ENCODE measurements at places on chromosomes 6 and 20. TPM values are rescaled to one million over a fixed set of nuclear protein-coding genes. Genes with fewer than 3 reads are reported as not detected.
A peak's percentile ranks its signal among the peaks of the same experiment; 100 is the strongest.

DNA sequence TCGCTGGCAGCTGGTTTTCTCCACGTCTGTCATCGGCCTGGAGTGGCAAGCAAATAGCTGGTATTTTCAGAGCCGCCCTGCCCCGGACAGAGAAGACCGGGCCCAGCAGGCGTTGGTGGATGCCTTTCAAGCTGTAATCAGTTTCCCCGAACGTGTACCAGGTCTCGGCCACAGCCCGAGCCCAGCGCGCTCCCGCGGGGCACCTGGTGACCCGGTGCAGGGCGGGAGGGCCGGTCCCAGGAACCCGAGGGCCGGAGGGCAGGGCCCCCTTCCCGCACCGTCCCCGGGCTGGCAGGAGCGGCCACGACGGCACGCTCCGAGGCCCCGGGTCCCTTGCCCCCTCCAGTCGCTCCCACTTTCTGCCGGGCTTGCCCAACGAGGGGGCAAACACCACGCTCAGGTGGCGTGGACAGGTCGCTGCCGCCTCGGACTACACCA is 348 bp upstream of the PYGB start:
- no peaks in the 10 kb centered on the region for H3K27me3 ChIP-seq
- peak; percentile 76 for DNase-seq
- peak overlapping the region; percentile 97 for H3K27ac ChIP-seq
- peak overlapping the region; percentile 92 for H3K4me3 ChIP-seq
- no peaks in the 10 kb centered on the region for H3K4me1 ChIP-seq

BPIFB1 gene
- not detected for total RNA-seq

NRSN1 gene
- not detected for total RNA-seq

DNA sequence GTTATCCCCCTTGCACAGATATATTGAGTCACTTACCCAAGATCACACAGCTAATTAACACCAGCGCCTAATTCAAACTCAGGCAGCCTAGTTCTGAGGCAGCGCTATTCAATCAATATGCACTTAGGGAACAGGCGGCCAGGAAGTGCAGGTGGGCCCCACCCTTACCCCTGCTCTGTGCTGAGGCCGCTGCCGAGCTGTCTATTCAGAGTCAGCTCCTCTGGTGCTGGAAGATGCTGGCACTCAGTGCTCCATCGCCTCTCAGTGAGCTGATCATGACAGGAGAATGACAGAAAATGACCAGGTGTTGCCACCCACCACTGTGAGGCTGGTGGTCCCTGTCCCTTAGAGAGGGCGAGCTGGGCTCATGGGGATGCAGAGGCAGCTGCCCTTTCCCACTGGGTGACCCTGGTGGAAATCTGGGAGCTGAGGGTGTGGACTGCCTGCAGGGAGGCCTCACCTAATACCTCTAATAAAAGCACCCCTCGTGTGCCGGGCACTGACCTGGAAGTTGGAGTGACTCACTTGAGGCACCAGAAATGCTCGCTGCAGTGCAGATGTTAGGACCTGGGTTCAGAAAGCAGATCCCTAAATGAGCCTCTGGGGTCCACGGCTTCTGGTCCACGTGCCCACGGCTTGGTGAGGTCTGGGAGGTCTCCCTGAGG is 42.5 kb upstream of the CD93 start:
- H3K4me3 ChIP-seq = no peak overlapping the region
- no peaks in the 10 kb centered on the region for H3K36me3 ChIP-seq
- no peak overlapping the region for H3K27ac ChIP-seq

DNA sequence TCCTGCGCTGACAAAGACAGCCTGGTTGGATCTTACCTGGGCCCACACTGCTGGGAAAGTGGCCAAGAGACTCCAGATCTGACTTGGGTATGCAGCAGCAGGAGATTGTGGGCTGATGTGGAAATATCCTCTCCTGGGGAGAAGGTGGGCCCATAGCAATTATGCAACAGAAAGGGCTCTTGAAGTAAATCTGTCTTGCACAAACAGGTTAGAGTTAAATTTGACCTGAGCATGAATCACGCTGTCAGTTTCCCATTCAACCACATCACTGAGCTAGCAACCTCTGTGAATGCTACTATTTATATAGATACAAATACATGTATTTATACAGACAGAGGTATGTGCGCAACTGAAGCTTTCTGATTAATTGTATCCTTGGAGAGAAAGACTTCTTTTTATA is 28.3 kb upstream of the PDYN start:
- no peak overlapping the region for H3K27ac ChIP-seq
- no peaks in the 10 kb centered on the region for H3K36me3 ChIP-seq
- DNase-seq = no peak
- no peaks in the 10 kb centered on the region for H3K27me3 ChIP-seq
- no peak overlapping the region for H3K4me3 ChIP-seq

Measured in right atrium auricular region (tissue), 2 donors.